ENCODE measurements at places on chromosomes 13 and 19.

DNA sequence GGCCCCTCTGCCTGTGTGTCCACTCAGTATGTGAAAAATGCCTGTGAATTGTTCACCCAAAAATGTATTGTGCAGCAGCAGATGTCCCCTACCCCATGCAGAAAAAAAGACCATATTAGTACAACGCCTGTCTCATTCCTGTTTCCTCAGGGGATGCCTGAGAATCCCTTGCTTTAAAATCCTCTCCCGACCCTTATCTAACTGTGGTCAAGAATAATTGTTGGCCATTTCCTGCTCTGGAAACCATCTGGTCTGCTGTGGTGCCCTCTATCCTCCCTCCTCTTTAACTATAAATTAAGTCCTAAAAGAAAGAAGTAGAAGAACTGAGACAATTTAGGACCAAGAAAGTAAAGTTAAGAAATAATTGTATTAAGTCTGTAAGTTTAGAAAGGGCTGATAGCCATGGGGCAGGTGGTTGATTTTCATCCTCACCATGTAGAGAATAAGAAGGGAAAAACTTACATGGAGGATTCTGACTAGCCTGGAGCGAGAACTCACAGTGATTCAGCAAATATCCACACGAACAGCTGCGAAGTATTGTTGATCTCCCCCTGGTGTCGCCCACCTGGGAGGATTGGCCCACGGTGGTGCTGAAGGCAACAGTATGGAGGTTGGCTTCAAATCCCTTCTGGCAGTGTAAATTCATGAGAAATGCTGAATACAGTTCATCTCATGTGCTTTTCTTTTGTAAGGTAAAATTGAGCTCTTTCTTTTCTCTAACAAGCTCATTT, 85.6 kb downstream of the COL4A2 start:
- DNase-seq, result peak; percentile 66

DNA sequence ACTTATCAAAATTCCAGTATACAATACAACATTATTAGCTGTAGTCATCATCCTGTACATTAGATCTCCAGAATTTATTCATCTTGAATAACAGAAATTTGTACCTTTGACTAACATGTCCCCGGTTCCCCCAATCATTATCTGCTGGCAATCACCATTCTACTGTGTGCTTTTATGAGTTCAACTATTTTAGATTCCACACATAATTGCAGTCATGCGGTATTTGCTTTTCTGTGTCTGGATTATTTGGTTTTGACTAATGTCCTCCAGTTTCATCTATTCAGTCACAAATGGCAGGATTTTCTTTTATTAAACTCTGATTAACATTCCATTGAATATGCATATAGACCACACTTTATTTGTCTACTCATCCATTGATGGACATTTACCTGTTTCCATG, 530.7 kb upstream of the SLITRK1 start:
- no peak for DNase-seq

DNA sequence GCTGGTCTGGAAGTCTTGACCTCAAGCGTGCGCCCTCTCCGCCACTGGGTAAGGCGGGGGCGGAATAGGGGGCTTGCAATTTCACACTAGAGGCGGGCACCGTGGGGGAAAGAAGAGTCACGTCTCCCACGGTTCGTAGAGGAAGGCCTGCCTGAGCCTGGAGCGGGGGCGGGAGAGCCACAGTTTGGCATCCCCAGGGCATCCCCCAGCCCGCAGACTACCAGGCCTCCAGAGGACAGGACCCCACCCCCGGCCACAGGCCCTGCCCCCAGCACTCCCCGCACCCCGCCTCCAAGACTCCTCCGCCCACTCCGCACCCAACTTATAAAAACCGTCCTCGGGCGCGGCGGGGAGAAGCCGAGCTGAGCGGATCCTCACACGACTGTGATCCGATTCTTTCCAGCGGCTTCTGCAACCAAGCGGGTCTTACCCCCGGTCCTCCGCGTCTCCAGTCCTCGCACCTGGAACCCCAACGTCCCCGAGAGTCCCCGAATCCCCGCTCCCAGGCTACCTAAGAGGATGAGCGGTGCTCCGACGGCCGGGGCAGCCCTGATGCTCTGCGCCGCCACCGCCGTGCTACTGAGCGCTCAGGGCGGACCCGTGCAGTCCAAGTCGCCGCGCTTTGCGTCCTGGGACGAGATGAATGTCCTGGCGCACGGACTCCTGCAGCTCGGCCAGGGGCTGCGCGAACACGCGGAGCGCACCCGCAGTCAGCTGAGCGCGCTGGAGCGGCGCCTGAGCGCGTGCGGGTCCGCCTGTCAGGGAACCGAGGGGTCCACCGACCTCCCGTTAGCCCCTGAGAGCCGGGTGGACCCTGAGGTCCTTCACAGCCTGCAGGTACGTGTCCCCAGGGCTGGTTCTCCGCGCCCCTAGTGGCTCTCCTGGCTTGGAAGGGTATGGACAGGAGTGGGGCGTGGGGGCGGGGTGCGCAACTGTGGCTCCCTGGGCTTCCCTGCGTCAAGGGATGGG, at the start of gene ANGPTL4:
ANGPTL4 (plus strand) TSS at position 353 of the 969 bp plus-strand sequence; CDS start at position 520, 167 bp downstream.
- DNase-seq, result no peak

DNA sequence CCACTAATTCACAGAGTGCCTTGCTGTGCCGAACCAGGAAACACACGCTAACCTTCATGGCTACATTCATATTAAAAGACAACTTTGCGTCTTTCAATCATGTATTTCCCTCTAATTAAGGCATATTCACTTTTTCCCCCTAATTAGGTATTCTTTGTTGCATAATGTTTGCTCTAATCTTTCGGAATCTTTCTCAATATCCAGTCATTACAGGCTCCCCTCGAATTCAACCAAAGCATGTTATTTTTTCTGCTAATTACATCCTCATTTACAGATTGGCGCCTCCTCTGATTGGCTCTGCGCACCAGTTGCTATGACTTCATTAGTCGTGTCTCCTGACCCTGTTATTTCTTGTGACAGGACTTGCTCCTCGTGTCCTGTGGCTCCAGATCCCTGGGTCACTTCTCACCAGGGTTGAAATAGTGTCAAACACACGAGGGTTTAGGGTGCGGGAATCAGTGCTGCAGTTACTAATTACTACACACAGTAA, 226.7 kb upstream of the TSHZ3 start:
- no peak for DNase-seq

DNA sequence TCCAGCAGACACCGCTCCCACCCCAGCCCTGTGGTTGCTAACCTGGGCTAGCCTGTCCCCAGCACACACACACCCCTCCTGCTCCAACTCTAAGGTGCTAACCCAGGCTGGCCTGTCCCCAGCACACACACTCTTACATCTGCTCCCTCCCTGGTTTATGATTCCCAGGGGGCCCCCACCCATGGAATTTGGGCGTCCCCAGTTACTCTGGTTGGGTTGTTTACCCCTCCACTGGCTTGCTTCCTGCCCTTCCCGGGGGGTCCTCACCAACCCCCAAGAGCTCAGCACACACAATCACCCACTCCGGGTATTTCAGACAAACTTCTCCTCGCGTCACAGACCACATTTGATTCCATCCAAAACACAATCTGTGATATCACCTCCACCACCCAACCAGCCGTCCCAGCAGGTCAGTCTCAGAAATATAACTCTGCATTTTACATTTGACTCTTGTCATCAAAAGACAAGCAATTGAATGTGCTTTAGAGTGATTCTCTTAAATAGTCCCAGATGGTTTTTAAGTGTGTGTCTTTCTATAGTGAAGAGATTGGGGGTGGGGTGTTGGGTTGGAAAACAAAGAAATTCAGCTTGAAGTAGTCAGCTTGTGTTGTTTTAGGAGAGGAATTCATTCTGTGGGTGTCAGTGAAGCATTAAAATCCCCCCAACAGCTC, 20.1 kb downstream of the COL4A2 start:
- no peak for DNase-seq

DNA sequence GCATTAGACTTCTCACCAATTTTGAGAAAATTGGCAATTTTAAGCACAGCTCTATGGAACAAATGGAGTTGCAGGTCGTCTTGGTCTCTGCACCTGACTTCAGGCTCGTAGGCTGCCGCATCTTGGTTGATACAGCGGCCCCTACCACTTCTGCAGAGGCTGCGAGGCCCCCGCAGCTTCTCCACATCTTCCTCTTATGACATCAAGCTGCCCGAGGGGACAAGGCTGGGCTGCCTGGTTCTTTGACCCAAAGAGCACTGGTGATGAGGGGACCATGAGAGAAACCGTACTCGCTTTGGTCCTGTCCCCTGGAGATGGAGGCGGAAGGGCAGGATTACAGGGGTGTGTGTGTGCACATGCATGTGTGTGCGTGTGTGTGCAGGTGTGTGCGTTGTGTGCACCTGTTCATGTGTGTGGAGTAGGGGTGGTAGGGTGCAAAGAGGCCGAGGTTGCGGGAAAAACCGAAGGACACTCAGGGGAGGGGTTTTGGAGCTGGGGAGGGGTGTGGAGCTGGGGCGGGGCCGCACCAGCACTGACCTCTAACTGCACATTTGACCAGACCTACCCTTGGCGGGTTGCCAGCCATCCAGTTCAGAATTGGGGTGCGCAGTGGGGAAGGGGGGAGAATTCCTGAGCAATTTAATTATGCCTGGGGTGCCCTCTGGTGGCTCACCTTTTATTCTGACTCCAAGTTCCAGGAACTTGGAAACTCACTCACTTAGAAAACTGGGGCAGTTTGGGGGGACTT, 65.1 kb upstream of the ARHGEF7 start:
- peak; percentile 29 for DNase-seq

- DNase-seq, result peak; percentile 20
These were observed at the start of gene ZNF667 for GRCh38 chr19:56476651-56477428. TSS of gene ZNF667 (minus strand) at chr19:56477345. CDS start at chr19:56462370, 14,975 bp downstream.

DNA sequence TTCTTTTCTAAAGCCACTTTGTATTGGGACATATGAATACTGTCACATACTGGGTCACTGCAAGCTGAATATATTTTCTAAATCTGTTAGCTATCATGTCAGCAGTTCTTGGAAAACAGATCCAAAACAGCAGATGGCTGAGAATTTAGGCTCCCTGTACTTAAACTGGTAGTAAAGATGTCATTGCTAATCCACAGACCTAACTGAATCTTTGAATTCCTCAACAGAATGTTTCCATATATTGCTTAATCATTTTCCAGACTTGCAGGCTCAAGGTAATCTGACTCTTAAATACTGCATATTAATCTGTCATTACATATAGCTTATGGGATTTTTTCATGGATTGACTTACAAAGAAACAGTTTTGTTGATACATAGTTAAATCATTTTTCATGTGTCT, 639.0 kb upstream of the KLHL1 start:
- DNase-seq, result no peak

- DNase-seq, result no peak
These were observed 244.2 kb downstream of the NHLRC3 start for GRCh38 chr13:39282400-39282972.

DNA sequence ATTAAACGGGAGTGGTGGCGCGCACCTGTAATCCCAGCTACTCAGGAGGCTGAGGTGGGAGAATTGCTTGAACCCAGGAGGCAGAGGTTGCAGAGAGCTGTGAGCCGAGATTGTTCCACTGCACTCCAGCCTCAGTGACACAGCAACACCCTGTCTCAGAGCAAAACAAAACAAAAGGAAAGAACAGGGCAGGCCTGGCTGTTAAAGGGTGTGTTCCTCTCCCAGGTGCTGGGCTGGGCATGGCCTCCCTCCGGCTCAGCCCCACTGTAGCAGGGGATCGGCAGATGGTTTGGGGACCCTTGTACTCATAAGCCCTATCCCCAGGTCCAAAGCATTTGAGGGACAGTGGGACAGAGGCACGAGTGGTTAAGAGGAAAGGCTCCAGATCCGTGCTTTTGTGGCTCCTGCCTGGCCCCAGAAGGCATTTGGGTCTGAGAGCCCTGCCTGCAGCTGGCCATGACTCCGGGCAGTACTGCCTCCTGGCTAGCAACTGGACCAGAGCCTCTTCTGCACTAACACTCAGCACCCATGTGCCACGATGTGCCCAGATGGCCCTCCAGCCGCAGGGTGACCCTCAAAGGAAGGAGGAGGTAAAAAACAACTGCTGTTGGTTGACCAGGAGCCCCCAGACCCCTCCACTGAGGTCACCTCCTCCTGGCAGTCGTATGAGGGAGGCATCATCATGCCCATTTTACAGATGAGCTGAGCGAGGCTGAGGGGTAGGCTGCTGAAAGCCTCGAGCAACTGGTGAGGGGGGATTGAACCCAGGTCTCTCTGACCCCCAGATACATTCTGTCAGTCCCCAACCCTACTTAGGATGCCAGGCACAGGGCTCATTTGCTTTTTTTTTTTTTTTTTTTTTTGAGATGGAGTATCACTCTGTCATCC, 10.0 kb downstream of the RFX1 start:
- DNase-seq, result no peak

GRCh38 chr19:21233691-21234090, 91.9 kb downstream of the ZNF431 start:
- no peak for DNase-seq

- no peak for DNase-seq
These were observed 30.3 kb upstream of the LRCH1 start for GRCh38 chr13:46522748-46523030.

DNA sequence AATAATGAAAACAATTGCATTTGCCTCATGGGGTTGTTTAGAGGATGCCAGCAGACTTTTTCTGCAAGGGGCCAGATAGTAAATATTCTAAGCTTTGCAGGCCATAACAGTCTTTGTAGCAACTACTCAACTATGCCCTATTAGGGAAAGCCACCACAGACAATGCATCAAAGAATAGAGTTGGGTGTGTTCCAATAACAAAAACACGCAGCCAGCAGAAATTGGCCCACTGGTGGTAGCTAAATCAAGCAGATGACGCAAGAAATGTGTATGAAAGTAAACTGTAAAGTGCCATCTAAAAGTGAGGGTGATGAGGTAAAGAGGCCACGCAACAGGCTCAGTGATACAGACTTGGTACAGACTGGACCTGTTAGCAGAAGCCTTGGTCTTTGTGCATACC, 75.2 kb upstream of the SIAH3 start:
- DNase-seq, result no peak

DNA sequence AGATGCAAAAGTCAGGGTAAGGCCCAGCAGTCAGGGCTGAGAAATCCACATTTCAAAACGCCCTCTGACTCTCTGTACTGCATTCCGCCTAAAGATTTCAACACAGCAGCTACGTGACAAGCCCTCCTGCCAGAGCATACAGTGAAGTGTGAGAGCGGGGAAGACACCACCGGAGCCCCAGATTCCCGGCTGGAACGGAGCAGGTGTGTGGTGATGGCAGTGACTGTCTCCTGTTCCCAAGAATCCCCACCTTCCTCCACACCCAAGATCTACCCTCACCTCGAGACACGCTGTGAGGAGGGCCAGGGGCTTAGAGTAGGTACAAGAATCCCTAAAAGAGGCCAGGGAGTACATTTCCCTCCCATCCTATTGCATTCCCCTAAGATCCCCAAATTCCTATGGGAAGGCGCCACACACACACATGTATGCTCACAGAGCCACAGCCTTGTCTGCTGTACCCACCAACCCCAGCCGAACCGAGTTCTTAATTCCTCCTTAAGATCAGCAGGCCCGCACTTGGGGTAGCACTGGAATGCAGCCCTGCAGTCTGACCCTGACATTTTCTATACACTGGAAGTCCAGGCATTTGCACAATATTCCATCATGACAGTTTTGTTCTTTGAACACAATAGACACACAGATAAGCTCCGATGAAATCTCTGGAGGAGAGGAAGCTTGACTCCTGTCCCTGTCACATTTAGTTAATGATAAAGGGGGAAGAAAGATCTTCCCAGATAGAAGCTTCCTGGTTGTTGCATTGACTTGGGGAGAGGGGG, 102.9 kb downstream of the FOXO1 start:
- DNase-seq, result no peak

- peak; percentile 53 for DNase-seq
These were observed 35.9 kb downstream of the COG3 start for GRCh38 chr13:45500492-45501174.

Measured in SJCRH30 (cell line).